ENCODE measurements at places on chromosomes 1 and 21.

- no peak for DNase-seq
These were observed 220.5 kb downstream of the TRABD2B start for GRCh38 chr1:47776667-47777131.

DNA sequence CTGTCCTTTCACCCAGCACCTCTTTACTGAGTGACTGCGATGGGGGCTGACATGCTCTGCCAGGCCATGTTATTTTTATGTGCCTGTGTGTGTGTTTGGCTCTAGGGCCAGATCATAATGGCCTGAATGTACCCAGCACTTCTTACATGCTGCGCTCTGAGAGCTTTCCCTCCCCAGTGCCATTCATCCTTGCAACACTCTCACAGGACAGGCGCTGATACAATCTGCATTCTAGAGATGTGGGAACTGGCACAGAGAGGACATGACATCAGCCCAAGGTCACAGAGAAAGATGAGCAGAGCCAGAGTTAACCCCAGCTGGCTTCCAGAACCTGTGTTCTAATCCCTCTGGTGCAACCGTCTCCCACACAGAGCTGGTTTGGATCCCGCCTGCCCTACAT lies 54.5 kb downstream of the ARHGEF10L start:
- DNase-seq = no peak

DNA sequence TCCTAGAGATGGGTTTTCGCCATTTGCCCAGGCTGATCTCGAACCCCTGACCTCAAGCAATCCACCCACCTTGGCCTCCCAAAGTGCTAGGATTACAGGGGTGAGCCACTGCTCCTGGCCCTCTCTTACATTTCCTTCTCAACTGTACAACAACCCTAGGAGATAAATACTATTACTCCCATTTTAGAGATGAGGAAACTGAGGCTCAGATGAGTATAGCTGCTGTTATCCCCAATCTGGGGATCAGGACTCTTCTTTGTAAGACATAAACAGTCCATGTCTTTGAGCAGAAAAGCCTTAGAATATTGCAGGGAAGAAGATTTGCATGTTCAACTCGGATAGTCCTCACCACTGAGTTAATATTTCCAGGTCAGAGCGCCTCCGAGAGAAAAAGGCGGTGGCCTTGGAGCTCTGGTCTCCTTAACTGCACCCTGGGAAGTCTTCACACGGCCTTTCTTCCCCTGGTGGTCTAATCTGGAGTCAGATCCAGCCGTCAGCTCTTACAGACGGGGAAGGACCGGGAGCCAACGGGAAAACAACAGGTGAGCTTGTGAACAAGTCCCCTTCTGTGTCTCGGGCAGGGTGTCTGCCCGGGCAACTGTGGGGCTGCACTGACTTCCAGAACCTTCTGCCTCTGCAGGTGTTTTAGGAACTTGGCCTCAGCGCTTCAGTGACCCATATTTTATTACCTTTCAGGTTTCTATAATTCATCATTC lies 5.9 kb upstream of the OLIG1 start:
- DNase-seq = no peak

DNA sequence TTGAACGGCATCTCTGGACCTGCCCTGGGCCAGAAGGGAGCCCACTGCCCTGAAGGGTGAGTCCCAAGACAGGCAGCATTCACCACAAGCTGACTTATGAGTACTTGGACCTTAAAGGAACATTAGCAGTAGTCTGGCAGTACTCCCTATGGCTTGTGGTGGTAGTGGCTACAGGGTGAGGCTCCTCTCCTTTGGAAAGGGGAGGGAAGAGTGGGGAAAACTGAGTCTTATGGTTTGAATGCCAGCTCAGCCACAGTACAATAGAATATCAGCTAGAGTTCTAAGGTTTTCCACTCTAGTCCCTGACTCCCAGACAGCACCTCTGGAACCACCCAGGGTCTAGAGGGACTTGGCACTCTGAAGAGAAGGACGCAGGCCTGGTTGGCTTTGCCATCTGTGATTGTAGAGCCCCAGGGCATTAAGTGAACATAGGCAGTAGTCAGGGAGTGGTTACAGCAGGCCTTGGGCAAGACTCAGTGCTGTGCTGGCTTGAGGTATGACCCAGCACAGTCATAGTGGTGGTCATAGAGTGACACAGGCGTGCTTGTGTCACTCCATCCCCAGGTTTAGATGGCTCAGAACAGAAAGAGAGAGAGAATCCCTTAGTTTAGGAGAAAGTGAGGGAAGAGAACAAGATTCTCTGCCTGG lies 31.0 kb downstream of the CD53 start:
- DNase-seq = no peak

DNA sequence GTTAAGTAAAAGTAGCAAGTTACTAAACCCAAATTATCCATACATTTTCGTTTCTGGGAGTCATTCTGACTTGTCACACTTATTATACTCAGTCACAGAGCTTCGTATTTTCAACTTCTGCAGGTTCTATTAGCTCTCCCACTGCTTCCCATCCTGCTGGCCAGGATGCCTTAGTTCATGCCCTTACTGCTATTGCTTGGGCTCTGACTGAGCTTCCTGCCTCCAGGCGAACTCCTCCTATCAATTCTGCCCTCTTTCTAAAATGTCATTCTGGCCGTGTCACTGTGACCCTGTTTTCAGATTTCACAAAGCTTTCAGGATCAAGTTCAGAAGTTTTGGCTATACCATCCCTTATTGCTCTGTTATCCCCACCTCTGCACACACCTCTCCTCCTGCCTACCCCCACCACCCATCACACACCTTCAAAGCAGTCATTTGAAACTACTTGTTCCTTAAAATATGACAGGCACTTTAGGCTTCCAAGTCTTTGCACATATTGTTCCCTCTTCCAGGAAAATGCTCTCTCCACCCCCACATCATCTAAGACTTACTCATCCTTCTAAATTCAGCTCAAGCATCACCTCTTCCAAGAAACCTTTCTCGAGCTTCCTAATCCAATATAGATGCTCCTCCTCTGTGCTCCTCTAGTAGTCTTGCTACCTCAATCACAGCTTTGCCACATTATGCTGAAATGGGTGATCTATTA lies 278.0 kb downstream of the BRINP2 start:
- DNase-seq = no peak

DNA sequence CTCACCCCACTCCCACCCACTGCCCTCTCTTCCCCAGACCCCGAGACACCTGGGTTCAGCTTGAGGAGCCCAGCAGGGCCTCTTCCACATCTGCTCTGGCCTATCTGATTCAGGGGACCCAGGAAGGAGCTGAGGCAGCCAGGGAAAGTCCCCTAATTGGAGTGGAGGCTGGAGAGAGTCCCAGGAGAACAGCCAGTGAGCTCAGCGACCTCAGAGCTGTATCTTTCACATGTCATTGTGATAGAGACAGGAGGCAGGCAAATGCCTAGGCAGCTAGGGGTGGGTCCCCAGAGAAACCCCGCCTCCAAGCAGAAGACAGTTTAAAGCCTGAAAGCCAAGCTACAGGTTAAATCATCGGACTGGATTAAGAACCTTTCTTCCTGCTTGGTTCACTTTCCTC lies 122.7 kb downstream of the MATN1 start:
- no peak for DNase-seq

DNA sequence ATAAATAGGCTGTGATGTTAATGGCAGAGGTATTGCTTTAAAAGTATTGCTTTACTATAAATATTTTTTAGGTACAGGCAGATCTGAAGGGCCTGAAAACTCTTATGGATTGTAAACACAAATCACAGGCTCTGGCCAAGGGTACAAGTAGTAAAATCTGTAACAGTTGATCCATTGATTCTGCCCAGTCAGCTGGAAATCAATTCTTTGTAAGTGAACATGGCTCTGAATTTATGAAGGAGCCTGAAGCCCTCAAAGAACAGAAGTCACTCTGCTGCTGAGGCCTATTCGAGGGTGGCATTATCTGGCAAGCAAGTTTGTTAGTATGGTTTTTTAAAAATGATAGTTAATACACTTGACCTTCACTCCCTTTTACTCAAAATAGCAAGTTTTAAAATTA lies 834.0 kb upstream of the TMPRSS15 start:
- no peak for DNase-seq

GRCh38 chr1:8629241-8630091 lies 188.0 kb downstream of the RERE start:
- no peak for DNase-seq

- no peak for DNase-seq
These were observed 110.8 kb downstream of the TSEN15 start for GRCh38 chr1:184162281-184162680.

DNA sequence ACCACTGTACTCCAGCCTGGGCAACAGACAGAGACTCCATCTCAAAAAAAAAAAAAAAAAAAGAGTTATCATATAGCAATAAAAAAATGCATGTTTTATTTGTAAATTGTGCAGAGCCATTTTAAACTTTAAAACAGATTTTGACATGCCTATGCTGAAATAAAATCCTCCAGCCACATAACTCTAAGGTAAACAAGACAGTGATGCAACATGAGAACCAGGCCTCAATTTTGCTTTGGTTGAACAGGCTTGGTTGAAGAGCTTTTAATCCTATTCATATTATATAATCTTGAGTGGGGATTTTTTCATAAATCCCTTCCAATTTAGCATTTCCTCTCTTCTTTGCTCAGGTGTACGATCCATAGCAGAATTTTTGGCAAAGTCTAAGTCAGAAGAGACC lies 26.1 kb downstream of the ARMH1 start:
- DNase-seq = no peak

DNA sequence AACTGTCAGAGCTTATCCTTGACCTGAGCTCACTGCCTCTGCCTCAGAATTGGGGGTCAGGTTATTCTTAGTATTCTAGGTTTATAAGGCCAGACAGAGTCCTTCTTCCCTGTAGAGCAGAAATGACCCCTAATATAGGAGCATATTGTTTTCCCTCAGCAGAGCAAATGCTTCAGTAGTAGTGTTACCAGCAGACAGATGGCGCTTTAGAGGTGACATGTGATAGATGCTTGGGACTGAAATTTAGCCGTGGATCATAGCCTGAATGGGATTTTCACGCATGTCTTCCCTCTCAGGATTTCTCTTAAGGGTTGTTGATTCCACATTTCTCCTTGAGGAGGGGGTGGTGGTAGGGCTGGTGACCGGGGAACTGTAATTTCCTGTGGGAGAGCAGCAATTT lies 24.5 kb downstream of the ADARB1 start:
- no peak for DNase-seq

DNA sequence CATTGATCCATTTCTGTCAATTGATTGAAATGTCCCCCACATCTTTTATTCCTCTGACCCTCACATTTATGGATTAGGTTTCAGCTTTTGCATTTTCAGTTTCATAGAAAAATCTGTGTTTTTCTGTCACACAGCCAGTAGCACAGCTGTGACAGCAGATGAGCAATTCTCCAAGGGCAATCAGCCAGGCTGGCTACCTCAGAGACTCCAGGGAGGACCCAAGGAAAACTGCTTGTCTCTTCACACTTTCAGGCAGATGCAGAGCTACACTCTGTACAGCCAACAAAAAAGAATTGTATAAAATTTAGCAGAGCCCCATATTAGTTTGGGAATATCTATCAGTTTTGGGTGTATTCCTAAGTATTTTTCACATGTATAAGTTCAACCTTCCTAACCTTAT lies 257.2 kb downstream of the LRRC7 start:
- DNase-seq = no peak

Data from A172 (cell line).